ENCODE measurements at places on chromosomes 16 and 17. TPM values are rescaled to one million over a fixed set of nuclear protein-coding genes. Genes with fewer than 3 reads are reported as not detected.

The NPIPB6 gene
- 2.9 TPM for total RNA-seq

The KRTAP4-4 gene
- not detected for total RNA-seq

The ERBB2 gene
- 44.2 TPM for total RNA-seq

- DNase-seq, result peak; percentile 95
These were observed 115.3 kb downstream of the SLC39A11 start for GRCh38 chr17:72976971-72977770.

- peak; percentile 88 for DNase-seq
These were observed at the start of gene WNT9B for GRCh38 chr17:46851029-46851741. Gene WNT9B, plus strand, starts transcription at chr17:46851583. Its CDS starts 56 bp downstream, at chr17:46851639.

DNA sequence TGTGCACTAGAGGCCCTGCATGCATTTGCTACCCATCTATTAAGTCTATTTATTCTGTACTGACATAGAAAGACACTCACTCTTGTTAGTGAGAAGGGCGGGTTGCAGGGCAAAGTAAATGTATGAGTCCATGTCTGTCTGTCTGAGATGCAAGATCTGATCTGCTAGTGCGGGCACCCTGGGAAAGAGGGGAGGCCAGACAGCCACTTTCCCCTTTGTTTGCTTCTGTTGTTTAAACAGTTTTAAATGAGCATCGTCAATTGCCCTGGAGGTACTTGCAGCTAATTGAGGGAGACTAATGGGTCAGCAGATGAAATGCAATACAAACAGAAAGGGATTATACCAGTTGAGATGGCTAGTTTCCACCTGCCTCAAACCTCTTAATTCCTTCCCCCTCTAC, 24.9 kb downstream of the SCNN1G start:
- DNase-seq, result no peak
